ENCODE measurements at places on chromosomes 2 and 18.

DNA sequence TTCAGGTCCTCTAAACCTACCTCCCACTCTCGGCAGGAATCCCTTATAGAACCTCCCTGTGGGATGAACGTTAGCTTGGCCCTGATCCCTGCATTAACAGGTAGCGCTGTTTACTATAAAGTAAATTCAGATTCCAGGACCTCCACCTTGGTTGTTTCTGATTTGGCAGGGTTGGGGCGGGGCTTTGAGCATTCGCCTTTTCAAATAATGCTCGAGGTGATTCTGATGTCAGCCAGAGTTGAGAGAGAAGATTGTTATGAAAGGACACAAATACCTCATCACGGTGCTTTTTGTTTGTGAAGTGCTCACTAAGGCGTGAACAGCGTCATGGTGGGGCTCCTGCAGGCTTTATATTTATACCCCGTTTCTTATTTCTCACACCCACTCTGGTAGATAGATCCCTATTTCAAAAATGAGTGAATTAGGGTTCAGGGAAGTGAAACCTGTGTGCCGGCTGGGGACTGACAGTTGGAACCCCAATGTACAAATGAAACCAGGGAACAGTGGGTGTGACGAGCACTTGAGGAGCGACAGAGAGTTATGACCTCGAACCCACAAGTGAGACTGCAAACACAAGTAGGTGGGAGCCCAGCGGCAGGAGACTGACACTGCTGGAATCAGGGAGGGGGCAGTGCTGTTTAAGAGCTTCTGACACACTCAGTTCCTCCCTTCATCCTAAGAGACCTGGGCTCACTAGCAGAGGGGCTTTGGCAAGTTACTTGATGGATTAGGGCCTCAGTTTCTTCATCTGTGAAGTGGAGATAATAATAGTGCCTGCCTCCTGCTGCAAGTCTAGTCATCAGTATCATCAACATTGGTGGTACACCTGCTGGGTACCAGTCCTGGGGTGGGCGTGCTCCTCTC, 14.2 kb upstream of the CXCR4 start:
- no peak for DNase-seq

DNA sequence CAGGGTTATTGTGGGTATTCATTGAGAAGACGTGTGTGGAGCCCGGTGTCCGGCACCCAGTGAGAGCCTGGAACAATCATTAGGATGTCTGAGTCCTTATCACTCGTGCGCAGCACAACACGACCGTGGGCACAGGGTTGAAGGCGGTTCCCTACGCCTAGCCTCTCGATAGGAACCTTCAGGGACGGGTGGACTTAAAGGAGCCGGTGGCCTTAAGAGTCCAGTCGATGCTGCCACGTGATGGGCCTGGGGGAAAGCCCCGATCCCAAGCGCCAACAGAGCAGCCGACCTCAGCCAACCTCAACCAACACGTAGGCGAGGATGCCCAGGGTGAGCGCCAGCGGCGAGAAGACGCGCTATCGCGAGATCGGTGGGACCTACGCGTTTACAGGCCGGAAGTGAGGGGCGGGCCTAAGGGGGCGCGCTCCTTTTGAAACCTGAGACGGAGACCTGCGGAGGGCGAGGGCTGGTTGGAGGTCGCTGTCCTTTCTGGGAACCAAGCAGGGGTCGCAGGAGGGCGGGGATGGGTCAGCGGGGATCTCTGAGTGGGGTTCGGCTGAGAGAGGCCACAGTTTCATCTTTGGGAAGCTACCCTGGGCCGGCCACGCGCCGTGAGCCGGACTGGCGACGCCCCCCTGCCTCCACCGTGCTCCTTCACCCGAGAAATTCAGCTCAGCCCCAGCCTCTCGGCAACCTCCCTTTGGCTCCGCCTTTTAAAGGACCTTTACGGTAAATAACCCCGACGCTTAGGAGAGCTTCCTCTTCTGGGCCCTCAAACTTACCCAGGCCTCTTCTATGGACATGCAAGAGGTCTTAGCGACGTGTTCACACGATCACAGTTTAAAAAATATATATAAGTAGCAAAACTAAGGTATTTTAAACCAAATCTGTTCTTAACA, 28.3 kb downstream of the WNT10A start:
- peak; percentile 87 for DNase-seq

DNA sequence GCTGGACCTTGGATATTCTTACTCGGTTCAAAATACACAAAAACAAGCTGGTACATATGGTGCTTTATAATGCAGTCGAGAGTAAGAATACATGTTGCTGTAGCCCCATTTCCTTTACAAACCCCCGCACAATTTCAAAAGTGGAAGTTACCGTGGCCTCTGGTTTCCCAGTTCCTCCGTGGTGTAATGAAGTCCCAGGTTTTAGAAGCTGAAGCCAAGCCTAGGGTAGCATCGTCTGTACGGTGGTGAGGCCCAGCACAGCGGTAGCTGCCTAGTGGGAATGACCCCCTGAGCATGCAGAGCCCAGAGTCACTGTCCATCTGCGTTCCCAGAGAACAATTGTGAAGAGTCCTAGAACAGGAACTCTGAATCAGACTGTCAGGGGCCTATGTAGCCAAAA, 171.8 kb downstream of the ASXL3 start:
- no peak for DNase-seq

- no peak for DNase-seq
Measured at GRCh38 chr2:187988348-187988747, 303.3 kb upstream of the GULP1 start.

DNA sequence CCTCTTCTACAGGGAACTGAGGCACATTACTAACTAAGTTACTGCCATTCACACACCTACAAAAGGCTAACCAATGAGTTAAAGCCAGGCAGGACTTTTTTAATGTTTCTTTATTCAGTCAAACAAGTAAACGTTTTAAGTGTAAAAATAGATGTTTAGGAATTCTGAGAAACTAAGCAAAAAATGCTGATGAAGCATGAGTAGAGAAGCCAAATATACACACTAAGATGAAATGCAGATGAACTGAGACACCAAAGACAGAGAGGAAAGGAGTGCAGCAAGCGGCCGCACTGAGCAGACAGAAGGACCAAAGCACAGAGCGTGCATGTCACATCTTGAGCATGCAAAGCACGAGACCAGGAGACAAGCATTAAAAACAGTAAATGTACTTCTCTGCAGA, 17.9 kb downstream of the L3MBTL4 start:
- DNase-seq = no peak

DNA sequence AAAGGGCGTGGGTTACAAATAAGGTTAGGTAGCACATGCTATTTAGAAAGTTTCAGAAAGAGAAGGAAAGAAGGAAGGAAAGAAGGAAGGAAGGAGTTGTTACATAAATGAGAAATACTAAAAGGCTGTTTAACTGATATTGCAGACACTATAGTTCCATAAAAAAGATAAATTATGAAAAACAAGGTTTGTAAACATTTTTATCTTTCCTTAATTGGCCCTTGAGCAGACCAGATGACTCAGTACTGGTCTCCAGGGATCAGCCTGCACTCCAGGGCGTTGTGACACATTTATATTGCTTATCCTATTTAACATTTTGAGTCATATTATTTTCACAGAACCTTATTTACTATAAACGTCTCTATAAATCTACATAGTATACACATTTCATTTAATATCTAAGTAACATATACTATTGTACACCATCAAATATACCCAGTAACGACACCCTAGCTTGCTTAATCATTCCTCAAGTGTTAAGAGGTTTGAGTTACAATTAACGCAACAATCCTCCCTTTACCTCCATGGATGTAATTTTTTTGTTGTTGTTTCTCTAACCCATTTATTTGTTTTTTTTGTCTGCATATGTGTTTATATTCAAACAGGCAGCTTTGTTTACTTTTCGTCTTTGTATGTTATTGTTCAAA, 2.8 kb upstream of the RAB31 start:
- peak; percentile 76 for DNase-seq

Measured in fibroblast of skin of right quadriceps (primary cell).